ENCODE measurements at places on chromosomes 4 and X.

GRCh38 chr4:76659103-76659490 is 224.1 kb downstream of the SHROOM3 start:
- DNase-seq, result no peak

DNA sequence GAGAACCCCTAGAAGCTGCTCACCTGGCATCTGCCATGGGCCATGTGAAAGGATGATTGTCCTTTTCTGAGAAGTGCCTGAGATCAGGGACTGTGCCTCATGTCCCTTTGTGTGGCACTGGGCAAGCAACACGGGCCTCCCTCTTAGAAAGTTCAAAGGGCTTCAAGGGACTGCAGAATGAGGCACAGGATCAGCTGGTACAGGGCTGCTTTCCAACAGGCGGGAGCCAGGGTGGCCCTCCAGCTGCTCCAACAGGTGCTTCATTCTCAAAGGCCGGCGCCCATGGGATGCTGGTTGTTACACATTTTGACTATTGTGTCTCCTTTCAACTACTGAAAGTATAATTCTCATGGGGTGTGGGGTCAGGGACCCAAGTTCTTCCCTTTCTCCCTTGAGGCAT is 114.7 kb downstream of the ENPP6 start:
- no peak for DNase-seq

- no peak for DNase-seq
These were observed 54.7 kb downstream of the DKK2 start for GRCh38 chr4:106981431-106981830.

- DNase-seq, result peak; percentile 27
These were observed 855.2 kb upstream of the ADGRL3 start for GRCh38 chr4:60344908-60345307.

GRCh38 chr4:87433342-87433741 is 11.0 kb downstream of the NUDT9 start:
- DNase-seq, result no peak

- no peak for DNase-seq
These were observed 632 bp downstream of the PLP2 start for GRCh38 chrX:49172280-49172780.

DNA sequence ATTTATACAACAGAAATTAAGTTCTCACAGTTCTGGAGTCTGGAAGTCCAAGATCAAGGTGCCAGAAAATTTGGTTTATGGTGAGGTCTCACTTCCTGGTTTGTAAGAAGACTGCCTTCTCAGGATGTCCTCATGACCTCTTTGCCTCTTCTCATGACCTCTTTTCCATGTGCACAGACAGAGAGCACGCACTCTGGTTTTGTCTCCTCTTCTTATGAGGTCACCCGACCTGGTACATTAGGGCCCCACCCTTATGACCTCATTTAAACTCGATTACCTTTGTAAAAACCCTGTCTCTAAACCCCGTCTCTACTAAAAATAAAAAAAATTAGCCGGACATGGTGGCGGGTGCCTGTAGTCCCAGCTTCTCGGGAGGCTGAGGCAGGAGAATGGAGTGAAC is 155.9 kb downstream of the KIT start:
- no peak for DNase-seq

DNA sequence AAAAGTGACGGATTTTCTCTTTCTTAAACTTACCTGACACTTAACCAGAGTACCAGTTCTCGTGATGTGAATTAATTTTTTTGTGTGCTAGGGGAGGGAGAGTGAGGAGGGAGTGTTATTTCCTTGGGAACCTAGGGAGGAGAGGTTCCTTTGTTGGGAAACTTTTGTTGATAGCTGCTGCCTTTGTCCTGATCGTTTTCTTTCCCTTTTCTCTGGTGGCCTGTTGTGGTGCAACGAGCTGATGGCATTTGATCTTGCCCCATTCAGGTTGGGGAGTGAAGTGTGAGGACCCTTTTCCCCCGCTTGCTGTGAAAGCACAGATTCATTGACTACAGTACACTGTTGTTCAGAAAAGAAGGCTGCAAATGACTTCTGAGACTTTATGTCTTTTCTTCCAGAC is 59.8 kb downstream of the SLC9A6 start:
- no peak for DNase-seq

- DNase-seq, result no peak
These were observed 146.2 kb upstream of the HHIP start for GRCh38 chr4:144499777-144500176.

DNA sequence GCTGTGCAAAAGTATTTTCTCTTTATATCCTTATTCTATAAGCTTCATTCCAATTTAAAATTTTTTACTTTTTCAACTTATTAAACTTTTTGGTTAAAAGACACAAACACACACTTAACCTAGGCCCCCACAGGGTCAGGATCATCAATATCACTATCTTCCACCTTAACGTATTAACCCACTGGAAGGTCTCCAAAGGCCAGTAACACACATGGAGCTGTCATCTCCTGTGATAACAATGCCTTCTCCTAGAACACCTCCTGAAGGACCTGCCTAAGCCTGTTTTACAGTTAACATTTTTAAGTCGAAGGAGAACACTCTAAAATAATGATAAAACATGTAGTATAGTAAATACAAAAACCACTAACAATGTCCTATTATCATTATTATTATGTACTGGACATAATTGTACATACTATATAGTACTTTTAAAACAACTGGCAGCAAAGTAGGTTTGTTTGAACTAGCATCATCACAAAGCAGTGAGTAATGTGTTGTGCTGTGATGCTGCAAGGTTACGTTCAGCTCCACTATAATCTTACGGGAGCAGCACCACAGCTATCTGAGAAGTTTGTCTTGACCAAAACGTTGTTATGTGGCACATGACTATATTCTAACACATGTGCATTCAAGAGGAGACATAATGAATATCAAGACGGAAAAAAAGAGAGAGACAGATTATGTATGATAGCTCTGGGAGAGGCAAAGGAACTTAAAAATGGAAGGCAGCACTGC is 33.7 kb downstream of the DHX15 start:
- no peak for DNase-seq

DNA sequence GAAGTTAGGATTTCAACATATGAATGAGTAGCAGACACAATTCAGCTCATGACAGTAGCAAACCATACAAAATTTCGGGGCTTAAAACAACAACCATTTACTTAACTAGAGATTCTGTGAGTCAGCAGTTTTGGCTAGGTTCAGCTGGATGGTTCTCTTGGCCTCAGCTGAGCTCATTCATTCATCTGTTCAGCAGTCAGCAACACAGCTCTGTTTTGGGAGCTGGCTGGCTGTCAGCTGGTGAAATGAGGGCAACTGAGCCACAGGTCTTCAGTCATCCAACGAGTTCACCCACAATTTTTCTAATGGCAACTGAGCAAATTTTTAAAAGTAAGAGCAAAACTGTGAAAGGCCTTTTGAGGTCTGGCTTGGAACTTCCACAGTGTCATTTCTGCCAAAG is 2005.1 kb upstream of the AGA start:
- DNase-seq, result no peak

GRCh38 chr4:95439896-95440295 is 108.9 kb downstream of the UNC5C start:
- no peak for DNase-seq

GRCh38 chrX:3711331-3711917 is 2.0 kb downstream of the PRKX start:
- no peak for DNase-seq

DNA sequence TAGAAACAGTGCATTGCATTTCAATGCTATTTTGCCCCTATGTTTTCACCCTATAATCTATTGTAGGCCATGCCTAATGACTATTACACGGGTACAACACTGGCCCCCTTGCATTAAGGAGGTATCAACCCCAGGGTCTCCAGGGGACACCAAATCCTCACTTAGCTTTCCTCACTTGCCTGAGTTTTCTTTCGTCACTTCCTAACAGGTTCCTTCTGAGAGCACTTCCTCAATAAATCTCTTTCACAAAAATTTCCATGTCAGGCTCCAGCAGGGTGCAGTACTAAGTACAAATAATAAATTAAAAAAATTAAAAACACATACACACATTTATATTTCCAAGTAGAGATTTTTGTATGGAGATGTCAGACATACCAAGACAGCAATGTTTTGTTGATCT is 165.0 kb downstream of the RBM46 start:
- DNase-seq, result no peak

GRCh38 chrX:45540181-45540580 is 339.5 kb upstream of the DIPK2B start:
- DNase-seq, result peak; percentile 21

DNA sequence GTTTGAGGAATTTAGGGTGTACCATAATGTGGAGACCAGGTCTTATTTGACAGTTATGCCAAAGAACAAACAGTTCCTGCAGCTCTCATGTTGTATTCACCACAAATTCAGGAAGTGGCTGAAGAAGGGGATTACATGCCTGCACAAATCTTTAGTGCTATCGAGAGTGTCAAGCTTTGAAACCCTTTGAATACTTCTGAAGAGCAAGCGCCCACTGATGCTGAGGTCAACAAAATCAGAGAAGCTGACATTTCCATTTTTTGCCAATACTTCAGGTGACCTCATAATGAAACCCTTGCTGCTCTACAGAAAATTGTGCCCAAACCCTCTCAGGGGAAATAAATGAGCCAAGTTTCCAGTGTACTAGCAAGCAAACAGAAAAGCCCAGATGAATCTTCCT is 28.4 kb downstream of the PAK3 start:
- DNase-seq, result no peak

All from LNCaP clone FGC (cell line).